ENCODE measurements at places on chromosomes 1 and 21.
A peak's percentile ranks its signal among the peaks of the same experiment; 100 is the strongest.

GRCh38 chr1:168454211-168454815, 89.5 kb downstream of the XCL2 start:
- DNase-seq = no peak

GRCh38 chr21:16421965-16422364, 692.2 kb downstream of the USP25 start:
- DNase-seq = no peak

DNA sequence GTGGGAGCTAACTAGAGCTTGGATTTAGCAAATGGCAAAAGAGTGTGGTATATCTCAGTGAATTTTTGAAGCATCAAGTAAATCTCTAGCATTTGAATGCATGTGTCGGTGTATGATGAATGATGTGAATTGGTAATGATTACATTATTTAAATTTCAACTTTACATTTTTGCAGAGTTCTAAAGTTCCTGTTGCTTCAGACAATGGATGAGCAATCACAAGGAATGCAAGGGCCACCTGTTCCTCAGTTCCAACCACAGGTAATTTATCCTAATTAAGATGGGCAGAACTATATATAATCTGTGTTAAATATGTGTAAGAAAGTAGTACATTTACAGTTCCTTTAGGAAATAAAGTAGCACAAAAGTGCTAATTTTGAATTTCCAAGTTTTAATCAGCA, 75.6 kb downstream of the NEK7 start:
- DNase-seq = no peak

DNA sequence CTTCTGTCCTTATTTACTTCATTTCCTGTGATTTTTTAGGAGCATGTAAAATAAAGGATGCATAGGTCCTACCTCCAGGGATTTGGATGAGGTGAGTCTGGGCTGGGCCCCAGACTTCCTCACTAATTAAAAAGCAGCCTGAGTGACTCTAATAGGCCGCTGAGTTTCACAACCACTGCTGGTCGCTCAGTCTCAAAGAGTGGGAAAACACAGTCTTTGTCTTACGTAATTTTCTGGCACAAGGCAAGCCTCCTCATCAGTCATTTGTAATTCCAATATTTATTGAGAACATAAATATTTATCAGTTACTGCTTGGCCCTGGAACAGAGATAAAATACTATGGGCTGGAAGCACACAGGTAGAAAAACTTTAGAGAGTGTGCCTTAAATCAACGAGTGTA, 195.4 kb upstream of the RUNX1 start:
- no peak for DNase-seq

DNA sequence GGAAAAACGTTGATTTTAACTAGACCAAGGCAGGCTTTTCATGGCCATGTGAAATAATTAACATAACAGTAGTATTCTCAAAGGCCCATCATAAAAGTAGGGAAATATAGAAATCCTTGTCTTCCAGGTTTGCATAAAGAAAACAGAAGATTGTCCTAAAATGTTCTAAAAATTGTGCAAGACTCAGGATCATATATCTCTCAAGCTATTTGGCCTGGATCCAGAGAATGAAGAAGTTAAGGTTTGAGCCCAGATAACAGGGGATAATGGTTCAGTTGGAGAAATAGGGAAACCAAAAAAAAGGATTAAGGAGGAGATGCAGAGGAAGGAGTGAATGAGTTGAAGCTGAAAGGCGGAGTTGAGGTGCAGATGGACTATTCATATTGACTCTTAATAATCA, 555.5 kb upstream of the NR5A2 start:
- no peak for DNase-seq

DNA sequence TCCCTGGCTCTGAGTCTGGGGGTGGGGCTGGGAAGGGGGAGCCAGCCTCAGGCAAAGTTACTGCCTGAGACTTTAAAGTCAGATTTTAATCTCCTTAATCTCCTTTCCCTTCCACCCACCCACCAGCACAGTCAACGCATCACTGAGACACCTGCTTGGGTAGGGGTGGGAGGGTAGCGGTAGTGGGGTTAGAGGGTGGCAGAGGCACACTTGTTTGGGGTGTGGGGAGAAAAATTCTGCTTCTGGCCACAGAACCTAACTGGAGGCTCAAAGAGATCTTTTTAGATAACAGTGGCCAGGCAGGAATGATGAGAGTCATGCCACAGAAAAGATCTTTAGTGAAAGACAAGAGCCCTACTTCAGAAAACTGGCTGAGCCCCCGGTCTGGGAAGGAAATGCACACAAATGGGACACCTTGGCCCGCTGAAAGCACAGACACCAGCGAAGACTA, 44.1 kb downstream of the CD247 start:
- DNase-seq = peak; percentile 39

GRCh38 chr1:201749059-201749690, 79.8 kb upstream of the IPO9 start:
- DNase-seq = no peak
